ENCODE measurements at places on chromosomes 1 and 21.

DNA sequence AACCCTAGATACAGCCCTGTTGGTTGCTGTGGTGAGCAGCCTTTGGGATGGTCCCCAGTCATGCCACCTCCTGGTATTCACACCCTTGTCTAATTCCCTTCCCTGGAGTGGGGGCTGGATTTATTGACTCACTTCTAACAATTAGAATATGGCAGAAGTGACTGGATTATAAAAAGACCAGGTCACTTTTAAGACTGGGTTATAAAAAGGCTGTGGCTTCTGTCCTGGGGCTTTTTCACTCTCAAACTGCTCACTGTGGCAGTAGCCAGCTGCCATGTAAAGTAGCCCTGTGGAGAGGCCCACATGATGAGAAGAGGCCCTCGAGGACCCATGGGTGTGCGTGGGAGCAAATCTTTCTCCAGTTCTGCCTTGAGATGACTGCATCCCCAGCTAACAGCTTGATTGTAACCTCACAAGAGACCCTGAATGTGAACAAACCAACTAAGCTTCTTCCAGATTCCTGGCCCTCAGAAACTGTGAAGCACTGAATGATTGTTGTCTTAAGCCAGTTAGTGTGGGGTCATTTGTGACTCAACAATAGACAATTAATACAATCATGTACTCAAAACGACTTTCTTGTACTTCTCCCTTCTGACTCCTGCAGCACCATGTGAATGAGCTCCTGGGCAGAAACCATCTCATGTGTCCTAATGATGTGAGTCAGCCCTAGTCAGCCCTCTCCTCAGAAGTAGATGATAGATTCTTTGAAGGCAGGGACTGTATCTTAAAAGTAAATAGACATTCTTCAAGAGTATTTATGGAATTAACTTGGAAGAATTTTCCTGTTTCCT is 234.9 kb downstream of the TNR start:
- DNase-seq = no peak

DNA sequence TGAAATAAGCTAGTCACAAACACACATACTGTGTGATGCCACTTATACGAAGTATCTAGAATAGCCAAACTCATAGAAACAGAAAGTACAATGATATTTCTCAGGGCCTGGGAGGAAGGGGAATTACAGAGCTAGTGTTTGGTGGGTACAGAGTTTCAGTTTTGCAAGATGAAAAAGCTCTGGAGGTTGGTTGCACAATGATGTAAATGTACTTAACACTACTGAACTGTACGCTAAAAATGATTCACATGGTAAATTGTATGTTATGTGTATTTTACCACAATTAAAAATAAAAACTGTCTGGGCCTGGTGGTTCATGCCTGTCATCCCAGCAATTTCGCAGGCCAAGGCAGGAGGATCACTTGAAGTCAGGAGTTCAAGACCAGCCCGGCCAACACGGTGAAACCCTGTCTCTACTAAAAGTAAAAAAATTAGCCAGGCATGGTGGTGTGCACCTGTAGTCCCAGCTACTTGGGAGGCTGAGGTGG is 15.3 kb upstream of the FHAD1 start:
- no peak for DNase-seq

GRCh38 chr21:27548486-27548885 is 581.6 kb upstream of the ADAMTS5 start:
- no peak for DNase-seq

DNA sequence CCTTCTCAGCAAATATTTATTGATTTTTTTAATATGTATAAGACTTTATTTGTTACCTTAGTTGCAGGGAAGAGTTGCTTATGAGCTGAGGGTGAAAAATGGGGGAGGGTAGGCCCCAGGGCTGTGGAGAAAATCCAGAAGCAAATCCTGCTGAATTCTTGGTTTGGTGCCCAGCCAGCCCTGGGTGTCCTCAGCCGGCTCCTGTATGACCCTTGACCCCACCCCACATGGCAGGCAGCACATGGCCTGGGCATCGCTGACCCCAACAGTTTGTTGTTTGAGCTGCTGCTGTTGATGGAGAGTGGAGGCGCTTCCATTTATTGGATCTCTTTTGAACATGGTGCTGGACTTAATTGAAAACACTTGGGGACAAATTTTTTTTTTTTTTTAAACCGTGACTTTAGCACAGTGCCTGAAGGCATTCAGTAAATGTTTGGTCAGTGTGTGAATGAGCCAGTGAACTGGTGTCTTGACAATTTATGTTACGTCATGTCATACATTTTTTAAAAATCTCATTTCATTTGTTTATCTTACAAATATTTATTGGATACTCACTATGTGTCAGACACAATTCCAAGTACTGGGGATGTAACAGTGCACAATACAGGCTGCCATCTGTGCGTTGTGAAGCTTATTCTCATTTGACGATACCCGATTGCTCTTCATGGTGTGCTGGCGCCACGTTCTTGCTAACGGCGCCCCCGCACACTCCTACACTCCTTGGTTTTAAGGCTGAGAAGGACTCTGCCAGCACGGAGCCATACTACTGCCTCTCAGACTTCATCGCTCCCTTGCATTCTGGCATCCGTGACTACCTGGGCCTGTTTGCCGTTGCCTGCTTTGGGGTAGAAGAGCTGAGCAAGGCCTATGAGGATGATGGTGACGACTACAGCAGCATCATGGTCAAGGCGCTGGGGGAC is 98.8 kb downstream of the MTR start:
- no peak for DNase-seq

- DNase-seq = no peak
These were observed 5.1 kb downstream of the KCNJ15 start for GRCh38 chr21:38261851-38262250.

Measured in AML-193 (cell line).